ENCODE measurements at places on chromosomes 1 and 21.

GRCh38 chr1:53938136-53938830 is 7.2 kb downstream of the IFT25 start:
- DNase-seq = no peak

DNA sequence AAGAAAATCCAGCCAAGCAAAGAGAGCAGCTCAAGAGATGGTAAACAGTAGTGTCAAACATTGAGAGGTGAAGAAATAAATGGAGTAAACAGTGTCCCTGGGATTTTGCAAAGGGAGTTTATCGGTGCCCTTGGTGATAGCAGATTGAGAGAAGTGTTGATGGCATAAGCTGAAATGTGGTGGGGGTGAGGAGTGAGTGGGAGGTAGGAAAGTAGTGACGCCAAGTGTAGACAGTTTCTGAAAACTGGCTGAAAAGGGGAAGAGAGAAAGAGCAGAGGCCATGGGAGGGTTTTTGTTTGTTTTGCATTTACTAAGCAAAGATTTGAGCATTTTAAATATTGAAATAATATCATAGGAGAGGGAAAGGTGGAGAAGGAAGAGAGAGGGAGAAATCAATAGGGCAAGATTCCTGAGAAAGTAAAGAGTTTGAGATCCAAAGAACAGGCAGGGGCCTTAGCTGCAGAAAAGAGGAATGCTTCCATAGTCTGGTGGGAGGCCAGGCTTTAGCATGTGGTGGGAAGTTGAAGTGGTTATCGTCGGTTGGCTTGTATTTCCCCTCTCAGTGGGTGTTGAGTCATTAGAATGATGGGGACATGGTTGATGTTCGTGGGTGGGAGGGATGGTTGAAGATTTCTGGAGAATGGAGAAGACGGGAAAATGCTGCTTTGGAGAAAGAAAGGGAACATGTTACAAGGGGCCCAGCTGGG is 26.8 kb upstream of the RASAL2 start:
- DNase-seq = no peak

DNA sequence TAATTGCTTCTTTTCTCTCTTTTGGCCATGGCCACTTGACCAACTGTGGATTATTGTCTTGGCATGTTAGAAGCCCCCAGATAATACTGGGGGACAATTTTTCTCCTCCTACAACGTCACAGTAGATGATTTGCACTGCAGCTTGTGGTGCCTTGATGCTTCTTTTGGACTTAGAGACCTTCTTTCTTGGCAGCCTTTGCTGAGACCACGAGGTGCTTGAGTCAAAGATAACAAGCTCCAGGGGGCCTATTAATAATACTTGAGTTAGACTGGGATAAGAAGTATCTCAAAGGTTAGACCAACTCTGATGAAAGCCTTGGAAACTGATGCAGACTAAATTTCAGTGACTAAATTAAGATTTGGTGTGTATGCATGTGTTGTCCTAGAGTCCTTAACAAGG is 3.2 kb downstream of the PPP1R12B start:
- DNase-seq = no peak

DNA sequence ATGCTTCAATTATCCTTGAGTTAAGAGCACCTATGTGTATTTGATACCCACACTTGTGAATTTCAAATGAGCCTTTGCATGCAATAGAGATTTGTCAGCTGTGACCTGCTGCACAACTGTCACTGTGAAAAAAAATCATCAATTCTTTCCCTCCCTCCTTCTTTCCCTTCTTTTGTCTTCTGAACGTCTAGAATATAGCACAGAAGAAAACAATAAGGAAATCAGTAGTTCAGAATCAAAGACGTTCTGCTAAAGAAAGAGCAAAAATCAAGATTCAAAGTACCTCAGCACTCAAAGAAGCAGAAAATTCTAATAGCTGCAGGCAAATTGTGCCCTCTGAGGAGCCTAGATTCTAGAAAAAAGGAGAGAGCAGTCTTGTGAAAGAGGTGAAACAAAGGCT is 1.7 kb upstream of the FMN2 start:
- no peak for DNase-seq
